Activated CD4-positive, CD25-positive, alpha-beta regulatory T cell treated with anti-CD3 and anti-CD28 coated beads, Interleukin-2, amount 50 U/mL, for 24 hours (primary cell): ENCODE measurements at places on chromosomes 3 and 15.
A peak's percentile ranks its signal among the peaks of the same experiment; 100 is the strongest.

- no peak for ATAC-seq
Observed at GRCh38 chr15:73391128-73391872, 22.5 kb upstream of the HCN4 start.

DNA sequence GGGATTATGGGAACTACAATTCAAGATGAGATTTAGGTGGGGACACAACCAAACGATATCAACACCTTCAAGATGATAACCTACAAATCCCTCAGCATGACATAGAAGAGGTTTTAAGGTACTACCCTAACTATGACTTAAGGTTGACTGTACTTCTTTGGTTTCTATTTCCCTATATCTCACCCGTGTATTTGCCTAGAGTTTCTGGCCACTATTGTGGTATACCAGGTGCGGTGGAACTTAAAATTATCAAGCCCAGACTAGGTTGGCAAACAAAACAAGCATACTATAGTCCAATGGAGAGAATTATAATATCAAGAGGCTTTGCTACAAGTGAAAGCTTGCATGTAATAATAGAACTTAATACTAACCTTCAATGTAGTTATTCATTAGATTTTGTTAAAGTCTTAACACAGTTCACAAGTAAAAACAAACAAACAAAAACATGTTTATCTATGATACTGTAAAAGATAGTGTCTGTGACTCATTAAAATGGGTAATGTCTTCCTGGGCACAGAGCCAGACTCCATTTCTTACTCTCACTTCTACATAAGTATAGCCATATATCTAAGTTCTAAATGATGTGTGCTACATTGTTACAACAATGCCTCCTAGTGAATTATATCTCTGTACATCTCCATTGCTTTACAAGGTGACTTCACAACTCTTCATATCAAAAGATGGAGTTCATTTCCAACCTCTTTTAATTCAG is 479.1 kb downstream of the ZBBX start:
- no peak for ATAC-seq

- ATAC-seq = no peak
Observed at GRCh38 chr3:27507111-27507510, 22.9 kb upstream of the SLC4A7 start.

DNA sequence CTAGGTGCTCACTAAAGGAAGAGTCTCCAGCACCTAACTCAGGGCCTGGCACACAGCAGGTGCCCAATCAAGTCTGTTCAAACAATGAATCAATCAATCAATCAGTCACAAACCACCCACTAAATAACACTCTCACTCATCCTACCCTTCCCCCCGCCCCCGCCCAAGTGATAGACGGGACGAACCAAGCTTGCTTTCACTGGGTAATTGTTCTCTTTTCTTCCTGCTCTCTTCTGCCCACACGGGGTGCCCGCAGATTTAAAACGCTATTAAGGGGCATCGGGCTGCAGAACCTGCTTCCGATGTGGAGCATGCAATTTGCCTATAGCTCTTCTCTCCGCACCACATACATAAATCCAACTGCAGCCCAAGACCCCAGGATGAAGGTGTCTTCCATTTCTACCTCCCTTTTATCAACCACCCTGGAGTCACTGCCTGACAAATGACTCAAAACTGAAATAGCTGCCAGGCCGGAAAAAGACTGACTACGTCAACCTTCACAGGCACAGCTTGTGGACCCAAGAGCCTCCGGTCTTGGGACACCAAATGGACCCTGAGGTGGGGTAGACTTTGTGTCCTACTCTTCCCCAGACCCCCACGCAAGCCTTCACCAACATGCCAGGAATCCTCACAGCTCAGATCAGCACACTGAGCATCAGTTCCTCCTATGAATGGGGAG is 1.7 kb downstream of the KLHL25 start:
- peak; percentile 4 for ATAC-seq

GRCh38 chr3:111548756-111549155 is 6.8 kb downstream of the CD96 start:
- peak; percentile 27 for ATAC-seq

GRCh38 chr3:171169866-171170265 is 143.3 kb upstream of the SLC2A2 start:
- ATAC-seq = no peak

DNA sequence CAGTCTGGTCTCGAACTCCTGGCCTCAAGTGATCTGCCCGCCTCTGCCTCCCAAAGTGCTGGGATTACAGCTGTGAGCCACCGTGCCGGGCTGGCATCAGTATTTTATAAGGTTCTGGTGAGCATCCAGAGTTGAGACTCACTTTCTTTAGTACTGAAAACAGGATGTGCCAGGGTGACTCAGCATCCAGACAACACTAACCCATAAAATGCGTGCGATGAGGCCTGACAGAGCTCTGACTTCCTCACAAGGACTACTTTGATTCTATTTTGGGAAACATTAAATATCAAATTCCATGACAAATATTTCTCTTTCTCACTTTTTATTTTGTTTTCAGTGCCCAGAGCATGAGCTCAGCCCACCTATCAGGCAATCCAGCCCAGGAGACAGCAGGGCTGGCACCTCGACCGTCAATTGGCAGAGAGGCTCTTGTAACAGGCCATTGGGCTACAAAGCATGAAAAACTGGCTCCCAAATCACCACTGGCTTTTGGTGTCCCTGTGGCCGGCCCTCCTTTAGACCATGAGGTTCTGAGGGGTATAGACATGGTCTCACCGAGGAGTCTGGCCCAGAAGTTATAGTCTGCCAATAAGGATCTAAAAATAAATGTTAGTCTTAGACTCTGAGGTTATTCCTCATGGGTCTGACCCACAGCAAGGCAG is 75.0 kb downstream of the FEM1B start:
- ATAC-seq = peak; percentile 71

GRCh38 chr15:59282515-59283337 is 76.1 kb downstream of the LDHAL6B start:
- no peak for ATAC-seq

- ATAC-seq = no peak
Observed at GRCh38 chr15:38714309-38715072, 149.9 kb upstream of the RASGRP1 start.

- no peak for ATAC-seq
Observed at GRCh38 chr15:81914734-81915256, 131.0 kb downstream of the MEX3B start.

DNA sequence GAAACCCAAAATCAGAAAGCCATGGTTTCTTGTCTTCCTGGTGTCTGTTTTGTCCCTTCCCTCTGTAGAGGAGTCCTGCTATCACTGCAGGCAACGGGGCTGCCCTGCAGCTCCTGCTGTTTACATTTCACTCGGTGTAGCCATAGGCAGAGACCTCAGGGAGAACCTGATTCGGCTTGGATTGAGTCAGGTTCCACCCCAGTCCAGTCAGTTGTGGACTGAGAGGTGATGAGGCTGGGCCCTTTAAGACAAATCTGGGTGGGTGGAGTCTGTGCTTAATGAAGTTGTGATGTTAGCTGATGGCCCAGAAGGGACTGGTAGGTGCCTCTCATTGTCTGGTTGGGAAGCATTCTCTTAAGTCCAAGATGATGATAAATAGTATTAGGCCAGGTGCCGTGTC is 35.7 kb downstream of the FLNB start:
- ATAC-seq = no peak

DNA sequence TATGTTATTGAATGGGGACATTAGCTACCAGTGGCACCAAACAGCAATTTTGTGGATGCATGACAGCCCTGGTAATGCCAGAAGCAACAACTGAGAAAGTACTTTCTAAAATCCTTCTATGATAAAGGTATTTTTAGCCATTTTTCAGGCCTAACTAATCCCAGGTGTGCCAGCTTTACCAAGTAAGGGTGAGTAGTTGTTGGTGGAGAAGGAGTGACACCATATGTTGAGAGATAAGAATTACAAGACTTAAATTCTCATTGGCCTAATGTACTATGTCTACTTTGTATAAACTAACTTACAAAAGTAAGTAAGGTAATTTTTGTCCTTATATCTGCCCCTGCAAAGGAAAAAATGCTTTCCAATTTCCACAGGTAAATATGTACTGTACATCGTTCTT is 4.1 kb upstream of the COX17 start:
- ATAC-seq = no peak
